T-helper 1 cell (primary cell): ENCODE measurements at places on chromosomes 16 and 17.

- no peak for DNase-seq
Observed at GRCh38 chr17:51645056-51645455, 384.7 kb downstream of the UTP18 start.

GRCh38 chr17:9023392-9024218 lies 2.3 kb downstream of the NTN1 start:
- DNase-seq = no peak

DNA sequence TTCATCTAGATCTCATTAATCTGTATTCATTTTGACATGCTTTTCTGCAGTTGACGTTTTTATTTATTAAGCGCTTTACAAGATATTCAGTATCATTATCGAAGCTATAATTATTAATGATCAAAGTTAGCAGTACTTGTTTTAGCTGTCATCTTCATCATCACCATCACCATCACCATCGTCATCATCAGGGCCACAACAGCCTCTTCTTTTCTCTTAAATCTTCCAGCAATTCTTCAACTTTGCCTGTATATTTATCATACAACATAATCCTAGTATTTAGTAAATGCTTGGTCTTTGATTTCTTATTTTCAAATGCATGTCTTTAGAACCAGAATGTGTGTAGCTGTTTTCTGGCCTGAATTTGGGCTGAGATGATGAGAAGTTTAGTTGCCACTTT lies 528.0 kb downstream of the MAF start:
- DNase-seq = no peak

GRCh38 chr17:17416400-17417360 lies 60.1 kb upstream of the MED9 start:
- DNase-seq = no peak

DNA sequence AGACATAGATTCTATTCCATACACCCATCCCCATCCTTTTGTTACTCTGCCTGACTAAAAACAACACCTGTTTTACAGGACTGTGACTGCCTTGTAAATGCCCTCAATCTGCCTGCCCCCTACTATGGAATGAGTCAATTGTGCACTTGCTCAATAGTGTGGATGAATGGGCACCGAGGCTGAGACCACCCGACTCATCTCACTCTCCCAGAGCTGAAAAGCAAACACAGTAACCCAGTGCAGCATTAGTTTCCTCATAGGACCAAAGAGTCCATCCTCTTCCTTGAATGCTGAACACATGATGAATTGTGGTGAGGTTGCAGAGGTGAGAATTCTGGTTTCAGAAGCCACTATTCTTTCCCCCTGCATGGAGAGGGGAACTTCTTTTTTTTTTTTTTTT lies 233.7 kb downstream of the ZFHX3 start:
- no peak for DNase-seq

- no peak for DNase-seq
Observed at GRCh38 chr16:24838554-24839266, 7.1 kb upstream of the SLC5A11 start.

DNA sequence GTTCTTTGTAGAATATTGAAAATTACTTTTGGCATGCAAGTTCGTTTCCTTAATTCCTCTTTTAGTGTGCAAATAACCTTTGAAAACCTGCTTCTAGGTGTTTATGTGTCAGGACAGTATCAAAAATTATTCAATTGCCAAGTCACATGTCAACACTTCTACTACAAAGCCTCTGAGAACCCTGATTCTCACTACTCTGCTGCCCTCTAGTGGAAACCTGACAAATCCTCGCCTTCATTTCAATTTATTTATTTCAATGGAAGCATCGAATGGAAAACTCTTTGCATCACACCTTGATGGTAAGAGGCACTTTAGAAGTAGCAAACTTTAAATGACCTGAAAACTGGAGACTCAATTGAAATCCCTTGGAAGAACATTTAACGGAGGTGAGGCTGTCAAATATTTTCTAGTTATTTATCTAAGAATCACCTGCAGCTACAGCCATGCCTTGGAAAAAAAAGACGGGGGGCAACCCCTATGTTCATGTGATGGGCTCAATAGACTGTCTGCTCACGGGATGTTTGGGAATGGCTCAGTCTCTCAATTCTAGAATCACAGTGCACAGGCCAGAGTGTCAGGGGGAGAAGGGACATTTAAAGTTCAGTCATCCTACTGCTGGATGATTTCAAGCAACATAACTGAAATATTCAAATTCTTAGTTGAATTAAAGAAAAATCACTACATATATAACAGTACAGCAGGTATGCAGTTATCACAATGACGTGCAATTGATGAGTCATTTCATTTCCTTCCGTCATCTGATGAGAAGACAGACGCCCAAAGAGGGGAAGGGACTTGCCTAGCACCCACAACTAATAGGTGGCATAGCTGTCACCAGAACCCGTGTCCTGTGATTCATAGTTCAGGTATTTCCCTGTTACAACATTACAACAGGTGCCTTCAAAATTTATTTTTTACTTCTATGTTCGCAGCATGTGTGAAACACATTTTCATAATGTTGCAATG lies 563.9 kb downstream of the TOX3 start:
- DNase-seq = peak; percentile 20

- no peak for DNase-seq
Observed at GRCh38 chr16:7638306-7638705, 305.7 kb downstream of the RBFOX1 start.

DNA sequence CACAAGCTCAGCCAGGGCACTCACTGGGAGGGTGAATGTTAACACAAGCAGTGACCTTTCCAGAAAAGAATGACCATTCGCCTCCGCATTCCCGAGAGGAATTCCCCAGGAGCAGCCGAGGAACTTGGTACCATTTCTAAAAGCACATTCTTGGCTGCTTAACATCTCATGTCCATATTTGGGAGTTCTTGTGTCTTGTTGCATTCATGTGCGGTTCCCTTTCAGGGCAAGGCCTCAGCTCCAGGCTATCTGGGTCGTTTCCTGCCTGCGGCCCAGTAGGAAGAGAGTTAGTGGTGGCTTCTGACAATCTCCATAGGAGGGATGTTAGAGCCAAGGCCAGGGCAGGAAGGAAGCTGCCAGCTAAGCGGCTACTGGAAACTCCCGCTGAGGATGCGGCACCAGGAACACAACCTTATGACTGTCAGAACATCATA lies 27.8 kb upstream of the MEAK7 start:
- no peak for DNase-seq

GRCh38 chr17:43548689-43549379 lies 2.7 kb upstream of the ETV4 start:
- no peak for DNase-seq

GRCh38 chr17:73798111-73798748 lies 154.0 kb upstream of the SDK2 start:
- DNase-seq = no peak

DNA sequence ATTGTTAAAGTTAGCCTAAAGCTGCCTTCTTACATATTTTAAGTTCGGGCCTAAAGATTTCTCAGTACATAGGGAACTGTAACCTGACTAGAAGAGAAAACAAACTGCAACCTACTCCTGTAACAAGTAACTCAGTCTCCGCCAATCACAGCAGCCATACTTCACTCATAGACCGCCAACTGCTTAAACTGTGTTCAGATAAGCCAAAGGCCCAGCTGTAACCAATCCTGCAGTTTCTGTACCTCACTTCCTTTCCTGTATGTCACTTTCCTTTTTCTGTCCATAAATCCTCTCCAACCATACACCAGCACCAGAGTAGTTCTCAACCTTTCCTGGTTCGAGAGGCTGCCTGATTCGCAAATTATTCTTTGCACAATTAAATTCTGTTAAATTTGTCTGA lies 41.5 kb downstream of the GLG1 start:
- DNase-seq = no peak

DNA sequence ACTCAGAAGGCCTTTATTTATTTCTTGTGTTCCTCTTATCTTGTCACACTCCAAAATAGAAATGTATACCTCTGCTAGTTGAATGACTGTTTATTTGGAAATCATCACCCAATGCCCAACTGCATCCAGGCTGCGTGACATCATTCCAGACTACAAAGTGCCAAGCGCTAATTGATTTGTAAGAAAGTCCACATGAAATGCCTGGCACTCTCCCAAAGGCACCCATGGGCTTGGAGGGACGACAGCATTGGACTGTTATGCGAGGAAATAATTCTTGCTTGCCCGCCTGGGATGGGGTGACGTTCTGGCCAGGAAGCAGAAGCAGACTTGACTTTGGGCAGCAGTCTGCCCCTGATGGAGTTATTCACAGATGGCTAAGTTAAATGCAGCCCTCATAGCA lies 165.9 kb downstream of the CDH13 start:
- no peak for DNase-seq

- no peak for DNase-seq
Observed at GRCh38 chr16:49417354-49417753, 43.8 kb downstream of the C16orf78 start.

- DNase-seq = no peak
Observed at GRCh38 chr16:79750311-79750710, 149.8 kb upstream of the MAF start.

- no peak for DNase-seq
Observed at GRCh38 chr17:42535155-42536047, 640 bp upstream of the NAGLU start.

- no peak for DNase-seq
Observed at GRCh38 chr17:964876-965275, 14.7 kb downstream of the NXN start.

DNA sequence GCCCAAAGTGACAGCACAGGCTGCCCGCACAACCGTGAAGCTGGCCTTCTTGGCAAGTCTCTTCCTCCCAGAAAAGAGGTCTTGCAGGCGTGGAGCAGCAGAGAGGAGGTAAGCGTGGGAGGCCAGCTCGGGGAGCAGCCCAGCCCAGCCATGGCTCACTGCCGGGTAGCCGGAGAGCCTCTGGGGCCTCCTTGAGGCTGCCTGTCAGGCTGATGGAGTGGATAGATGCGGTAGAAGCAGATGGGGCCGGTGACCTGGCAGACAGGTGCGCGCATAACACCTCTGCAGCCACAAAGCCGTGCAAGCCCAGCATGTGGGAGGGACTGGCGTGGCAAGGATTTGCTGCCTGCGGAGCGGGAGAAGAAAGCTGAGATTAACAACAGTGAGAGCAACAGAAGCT lies 17.1 kb upstream of the DOK4 start:
- no peak for DNase-seq

- DNase-seq = no peak
Observed at GRCh38 chr17:74099442-74100340, 103.8 kb upstream of the RPL38 start.

GRCh38 chr17:66438101-66438500 lies 135.7 kb downstream of the PRKCA start:
- no peak for DNase-seq

DNA sequence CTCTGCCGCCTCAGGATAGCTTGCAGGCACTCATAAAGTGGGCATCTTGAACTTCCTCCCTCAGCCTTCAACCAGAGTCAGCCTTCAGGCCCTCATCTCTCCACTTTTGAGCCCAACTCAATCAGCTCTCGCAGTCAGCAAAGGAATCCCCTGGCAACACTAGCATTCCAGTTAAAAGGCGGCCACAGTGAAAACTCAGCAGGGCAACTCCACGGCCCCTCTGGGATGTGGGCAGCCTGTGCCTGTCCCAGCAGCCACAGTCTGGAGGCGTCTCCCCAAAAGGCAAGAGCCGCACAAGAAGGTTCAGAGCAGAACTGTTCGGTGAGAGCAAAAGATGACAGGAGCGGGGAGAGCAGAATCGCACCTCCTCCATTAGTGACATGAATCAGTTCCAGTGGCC lies 9.0 kb downstream of the TMEM11 start:
- no peak for DNase-seq

GRCh38 chr17:51707216-51707615 lies 446.9 kb downstream of the UTP18 start:
- DNase-seq = no peak

GRCh38 chr17:7846063-7846735 lies 8.7 kb upstream of the TMEM88 start:
- no peak for DNase-seq

DNA sequence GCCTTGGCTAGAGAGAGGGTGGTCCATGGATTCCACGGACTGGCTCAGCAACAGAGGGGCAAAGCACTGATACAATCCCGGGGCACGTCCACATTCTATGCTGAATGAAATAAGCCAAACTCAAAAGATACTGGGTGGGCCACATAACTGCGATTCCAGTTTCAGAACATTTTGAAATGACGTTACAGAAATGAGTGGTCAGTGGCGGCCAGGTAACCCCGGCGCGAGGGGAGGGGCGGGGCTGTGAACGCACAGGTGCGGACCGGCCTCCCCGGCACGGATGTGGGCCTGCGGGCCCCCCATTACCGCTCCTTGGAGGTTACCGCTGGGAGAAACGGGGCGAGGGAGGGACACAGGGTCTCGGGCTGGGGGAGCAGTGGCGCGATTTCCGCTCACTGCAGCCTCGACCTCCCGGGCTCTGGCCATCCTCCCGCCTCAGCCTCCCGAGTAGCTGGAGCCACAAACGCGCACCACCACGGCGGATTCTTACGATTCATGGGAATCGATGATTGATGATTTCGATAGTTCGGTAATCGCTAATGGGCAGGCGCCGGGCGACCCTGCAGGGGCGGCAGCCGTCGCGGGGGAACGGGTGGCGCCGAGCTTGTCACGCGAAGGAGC lies 559 bp downstream of the MVD start:
- no peak for DNase-seq

- DNase-seq = no peak
Observed at GRCh38 chr17:9805769-9806168, 14.4 kb upstream of the DHRS7C start.

- DNase-seq = no peak
Observed at GRCh38 chr16:67001726-67002125, 13.3 kb downstream of the CES4A start.

DNA sequence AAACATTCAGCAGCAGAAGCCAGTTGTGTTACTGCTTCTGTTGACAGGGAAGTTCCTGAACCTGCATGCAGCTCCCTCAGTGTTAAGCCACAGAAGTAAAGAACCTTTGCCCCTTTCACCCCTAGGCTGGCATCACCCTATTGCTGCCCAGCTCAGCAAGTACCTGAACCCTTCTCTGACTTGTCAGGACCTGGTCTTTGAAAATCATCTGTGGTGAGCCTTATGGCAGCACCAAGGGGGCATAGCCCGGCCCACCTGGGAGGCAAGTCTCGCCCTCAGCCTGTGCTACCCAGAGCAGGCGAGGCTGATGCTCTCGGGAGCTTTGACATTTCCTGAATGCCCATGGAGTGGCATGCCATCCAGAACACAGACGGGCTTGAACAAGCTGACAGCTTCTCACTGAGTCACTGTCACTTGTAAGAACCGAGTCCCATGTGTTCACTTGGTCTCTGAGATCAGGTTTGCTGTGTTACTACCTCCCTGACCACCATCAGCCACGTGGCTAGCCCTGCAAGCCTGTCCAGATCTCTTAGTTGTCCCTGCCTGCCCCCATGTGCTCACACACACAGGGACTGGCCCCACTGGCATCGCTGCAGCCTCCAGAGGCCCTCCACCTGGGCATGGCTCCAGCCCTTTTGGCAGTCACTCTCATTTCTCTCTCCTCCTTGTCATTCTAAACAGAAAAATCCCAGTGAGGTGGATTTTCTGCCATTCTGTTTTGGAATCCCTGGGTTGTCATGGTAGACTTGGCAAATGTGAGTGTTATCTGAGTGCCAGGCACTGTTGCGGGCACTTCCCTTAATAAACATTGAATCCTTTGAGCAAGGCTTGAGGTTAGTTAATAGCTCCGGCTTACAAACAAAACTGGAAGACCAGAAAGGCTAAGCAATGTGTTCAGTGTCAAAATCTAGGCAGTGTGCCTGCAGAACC lies 2.9 kb upstream of the CARMIL2 start:
- no peak for DNase-seq
